A673 (cell line): ENCODE measurements at places on chromosomes 11 and 22. TPM values are rescaled to one million over a fixed set of nuclear protein-coding genes. Genes with fewer than 3 reads are reported as not detected.
A peak's percentile ranks its signal among the peaks of the same experiment; 100 is the strongest.

GRCh38 chr11:40129266-40129665 is 1330.2 kb downstream of the LRRC4C start:
- DNase-seq: peak; percentile 90

DNA sequence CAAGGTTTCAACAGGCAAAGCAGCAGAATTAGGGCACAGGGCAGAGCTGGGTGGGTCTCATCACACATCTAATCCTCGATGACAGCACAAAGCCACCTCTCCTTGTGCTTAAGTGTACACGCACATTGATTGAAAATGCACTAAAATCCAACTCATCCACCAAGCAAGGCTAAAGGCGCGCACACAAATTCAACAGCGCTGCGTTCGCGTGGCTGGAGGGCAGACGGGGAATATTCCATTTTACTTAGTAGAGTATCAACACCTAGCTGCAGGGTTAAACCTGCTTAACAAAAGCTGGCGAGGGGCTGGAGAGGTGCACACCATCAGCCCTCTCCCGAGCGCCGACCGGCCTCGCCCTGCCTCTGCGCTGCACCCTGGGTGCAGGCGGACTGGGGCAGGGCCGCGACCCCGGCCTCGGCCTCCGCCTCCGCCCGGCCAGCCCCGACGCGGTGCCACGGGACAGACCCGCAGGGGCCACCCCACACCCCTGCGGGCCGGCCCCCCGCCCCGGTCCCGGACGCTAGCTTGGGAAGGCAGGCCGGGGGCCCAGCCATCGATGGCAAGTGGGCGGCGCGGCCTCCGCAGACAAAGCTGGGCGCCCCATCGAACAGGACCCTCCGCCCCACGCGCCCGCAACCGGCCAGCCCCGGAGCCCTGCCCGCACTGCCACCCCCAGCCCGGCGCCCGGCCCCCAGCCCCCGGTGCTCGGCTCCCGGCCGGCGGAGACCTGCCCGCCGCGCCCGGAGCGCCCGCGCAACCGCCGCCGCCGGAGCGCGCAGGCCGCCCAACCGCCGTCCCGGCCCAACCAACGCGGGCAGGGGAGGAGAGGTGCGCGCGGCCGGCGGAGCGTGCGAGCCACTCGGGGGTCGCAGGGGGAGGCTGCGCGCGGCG is 929 bp downstream of the PRDM10 start:
- peak; percentile 54 for DNase-seq

GRCh38 chr11:132050577-132051165 is 680.3 kb downstream of the NTM start:
- no peak for DNase-seq

GRCh38 chr11:95660038-95660437 is 129.5 kb downstream of the FAM76B start:
- no peak for DNase-seq

GRCh38 chr11:119975561-119976152 is 162.3 kb downstream of the TRIM29 start:
- peak; percentile 49 for DNase-seq

DNA sequence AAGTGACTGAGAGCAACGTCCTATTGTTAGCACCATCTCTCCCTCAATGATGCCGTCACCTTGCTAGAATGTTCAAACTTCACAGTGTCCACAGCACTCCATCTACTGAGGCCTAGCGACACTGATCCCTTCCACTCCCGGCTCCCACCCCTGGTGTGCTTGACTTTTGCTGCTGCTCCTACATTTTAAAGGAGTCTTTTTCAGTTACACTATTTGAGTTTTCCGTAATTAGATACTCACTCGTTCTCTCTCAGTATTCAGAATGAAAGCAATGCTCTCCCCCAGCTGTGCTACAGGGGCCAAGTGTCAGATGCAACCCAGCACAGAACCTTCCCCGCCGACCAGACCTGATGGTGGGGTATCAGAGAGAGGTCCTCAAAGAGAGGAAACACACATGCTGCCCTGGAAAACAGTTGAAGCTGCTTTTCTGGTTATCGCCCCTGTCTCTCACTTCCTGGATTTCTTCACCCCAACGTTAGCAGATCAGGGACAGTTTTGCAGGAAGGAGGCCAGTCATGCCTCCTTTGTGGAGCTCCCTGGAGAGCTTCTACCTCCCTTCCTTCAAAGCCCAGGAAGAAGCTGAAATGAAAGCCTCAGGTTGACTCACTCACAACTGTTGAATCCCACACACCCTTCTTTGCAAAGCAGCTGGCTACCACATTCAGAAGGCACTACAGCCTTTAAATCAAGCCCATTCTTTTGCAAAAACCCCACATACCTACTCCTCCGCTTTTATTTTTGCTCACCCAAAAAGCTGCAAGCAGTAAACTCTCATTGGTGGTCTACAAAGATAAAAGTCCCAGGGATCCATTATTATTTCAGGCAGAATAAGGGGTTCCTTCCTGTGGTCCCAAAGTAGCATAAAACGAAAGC is 23.5 kb downstream of the LARGE1 start:
- no peak for DNase-seq

The CCDC116 gene
- total RNA-seq: 1.3 and 2.3 TPM in 2 replicates

GRCh38 chr11:86592047-86592591 is 80.3 kb downstream of the ME3 start:
- DNase-seq: no peak

The KCNK7 gene
- total RNA-seq: 1.7 and 2.3 TPM in 2 replicates

- peak; percentile 67 for DNase-seq
Observed at GRCh38 chr11:6737872-6738466, 33.8 kb downstream of the OR2AG2 start.

DNA sequence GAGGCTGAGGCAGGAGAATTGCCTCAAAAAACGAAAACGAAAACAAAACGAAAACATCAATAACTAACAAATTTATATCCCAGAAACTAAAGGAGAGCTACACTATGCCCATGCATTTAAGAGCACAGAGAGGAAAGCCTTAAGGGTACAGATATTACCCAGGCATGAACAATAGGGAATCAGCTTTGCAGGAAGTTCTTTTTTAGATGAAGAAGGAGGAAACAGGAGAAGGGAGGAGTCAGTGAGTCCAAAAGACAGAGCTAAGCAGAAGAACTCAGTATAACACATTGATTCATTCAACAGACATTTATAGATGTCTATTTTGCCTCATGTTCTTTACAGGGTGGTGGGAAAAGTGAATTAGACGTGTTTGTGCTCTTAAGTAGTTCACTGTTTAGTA is 8.3 kb downstream of the MRPL17 start:
- no peak for DNase-seq

The MMP27 gene
- not detected in 2 replicates for total RNA-seq

DNA sequence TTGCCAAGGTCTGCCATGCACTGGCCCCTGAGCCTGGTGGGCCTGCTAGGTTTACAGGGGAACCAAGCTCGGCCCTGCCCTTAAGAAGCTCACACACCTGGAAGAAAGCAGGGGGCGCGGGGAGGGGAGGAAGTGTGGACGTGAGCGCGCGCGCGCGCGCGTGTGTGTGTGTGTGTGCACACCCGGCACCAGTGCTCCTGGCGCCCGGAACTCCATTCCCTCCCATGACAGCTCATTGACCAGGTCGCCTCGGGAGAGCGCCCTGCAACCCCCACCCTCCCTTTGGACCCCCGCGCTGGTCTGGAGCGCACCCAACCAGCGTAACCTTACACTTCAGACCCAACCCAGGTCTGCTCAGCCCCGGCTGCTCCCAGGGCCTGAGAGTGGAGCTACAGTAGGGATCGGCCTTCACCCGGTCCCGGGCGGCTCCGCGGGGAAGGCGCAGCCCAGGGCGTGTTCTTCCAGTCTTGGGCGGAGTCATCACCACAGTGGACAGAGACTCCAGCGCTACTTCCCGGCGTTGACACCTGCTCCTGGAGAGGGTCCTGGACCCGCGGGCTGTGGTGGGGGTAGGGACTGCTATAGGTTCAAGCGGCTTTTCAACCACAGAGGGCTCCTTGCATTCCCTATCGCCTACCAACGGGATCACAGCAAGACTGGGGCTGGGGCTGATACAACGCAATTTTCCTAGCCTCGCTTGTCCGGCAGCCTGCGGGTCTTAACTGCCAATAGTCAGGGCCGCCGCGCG is 1.5 kb downstream of the GALNT18 start:
- peak; percentile 0 for DNase-seq

DNA sequence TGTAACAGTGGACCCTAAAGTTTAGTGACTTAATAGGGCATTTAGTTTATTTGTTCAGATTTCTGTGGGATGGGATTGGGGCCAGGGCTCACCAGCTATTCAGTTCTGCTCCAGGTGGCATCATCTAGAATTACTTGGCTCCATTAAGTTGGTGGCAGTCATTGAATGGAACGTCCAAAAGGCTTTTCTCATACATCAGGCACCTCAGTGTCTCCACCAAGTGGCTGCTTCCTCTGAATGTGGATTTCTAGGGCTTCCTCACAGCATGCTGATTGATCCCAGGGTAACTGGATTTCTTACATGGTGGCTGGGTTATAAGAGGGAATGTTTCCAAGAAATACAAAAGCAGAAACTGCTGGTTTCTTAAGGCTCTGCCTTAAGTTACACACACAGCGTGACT is 34.7 kb downstream of the USP47 start:
- peak; percentile 45 for DNase-seq

GRCh38 chr22:46522797-46523196 is 14.6 kb downstream of the CELSR1 start:
- no peak for DNase-seq

GRCh38 chr11:69472541-69473275 is 8.8 kb upstream of the LINC01488 start:
- DNase-seq: no peak

The MGAT3 gene
- total RNA-seq: 2.7 and 5.8 TPM in 2 replicates

The GPHA2 gene
- not detected in 2 replicates for total RNA-seq

DNA sequence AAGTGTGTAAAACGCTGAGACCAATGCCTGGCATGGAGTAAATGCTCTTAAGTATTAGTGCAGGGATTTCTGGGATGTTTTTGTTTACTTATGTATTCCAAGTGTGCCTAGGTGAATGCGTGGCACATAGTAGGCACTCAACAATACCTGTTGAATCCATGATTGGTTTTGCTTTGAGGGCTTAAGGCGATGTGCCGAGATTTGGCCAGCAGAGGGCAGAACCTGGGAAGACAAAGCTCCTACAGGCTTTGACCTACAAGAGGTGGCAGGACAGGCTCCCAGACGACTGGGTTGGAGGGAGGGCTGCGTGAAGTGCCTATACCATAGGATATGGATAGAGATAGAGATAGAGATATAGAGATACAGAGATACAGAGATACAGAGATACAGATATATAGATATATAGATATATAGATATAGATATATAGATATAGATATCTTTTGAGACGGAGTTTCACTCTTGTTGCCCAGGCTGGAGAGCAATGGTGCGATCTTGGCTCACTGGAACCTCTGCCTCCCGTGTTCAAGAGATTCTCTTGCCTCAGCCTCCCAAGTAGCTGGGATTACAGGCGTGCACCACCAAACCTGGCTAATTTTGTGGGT is 13.9 kb downstream of the KCNE3 start:
- peak; percentile 85 for DNase-seq

The LMO1 gene
- not detected in 2 replicates for total RNA-seq

- DNase-seq: no peak
Observed at GRCh38 chr11:80031014-80031600, 590.3 kb upstream of the TENM4 start.

The BCO2 gene
- total RNA-seq: 2.5 and 2.6 TPM in 2 replicates

The CALCA gene
- 1.0 and 2.2 TPM in 2 replicates for total RNA-seq
